Smooth muscle cell of the pulmonary artery (primary cell): ENCODE measurements at places on chromosomes 13 and 19. TPM values are rescaled to one million over a fixed set of nuclear protein-coding genes. Genes with fewer than 3 reads are reported as not detected.

ZNF221 gene
- total RNA-seq: 10.0 and 13.0 TPM in 2 replicates

CD320 gene
- total RNA-seq: 34.2 and 51.4 TPM in 2 replicates

ZNF468 gene
- total RNA-seq: 17.7 and 23.3 TPM in 2 replicates

ADM5 gene
- 0.36 and 0.52 TPM in 2 replicates for total RNA-seq

YJEFN3 gene
- 0.26 and 0.40 TPM in 2 replicates for total RNA-seq

MED4 gene
- 24.3 and 26.7 TPM in 2 replicates for total RNA-seq
